ENCODE measurements at places on chromosomes 11 and 22.

DNA sequence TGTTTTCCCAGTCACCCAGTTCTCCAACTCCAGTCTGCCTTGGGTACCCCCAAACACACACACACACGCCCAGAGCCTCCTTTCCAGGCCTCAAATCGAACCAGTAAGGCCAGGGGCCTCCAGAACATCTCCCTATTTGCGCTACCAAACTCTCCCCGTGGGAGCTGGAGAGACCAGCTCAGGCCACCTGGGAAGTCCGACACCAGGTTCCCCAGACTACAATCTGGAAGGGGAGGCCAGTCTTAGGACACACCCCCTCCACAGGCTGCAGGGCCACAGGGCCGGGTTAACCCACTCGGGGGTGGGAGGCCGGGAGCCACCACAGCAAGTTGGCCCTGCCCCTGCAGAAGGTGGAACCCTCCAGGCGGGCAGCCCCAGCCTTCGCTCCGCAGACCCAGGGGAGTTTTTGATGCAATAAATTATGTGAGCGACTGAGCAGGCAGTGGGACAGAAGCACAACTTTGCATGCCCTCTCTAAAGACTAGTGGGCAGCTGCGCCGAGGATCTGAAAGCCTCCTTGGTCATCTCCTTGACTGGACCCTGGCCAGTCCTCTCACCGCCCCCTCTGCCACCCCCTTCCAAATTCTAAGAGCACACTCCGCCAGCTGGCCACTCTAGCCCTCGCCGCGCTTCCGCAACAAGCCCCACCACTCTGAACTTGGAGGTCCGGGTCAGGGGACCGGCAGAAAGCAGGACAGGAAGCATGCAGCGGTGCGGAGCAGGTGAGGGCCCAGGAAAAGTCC lies 2.8 kb downstream of the IGF2 start:
- no peak for DNase-seq

DNA sequence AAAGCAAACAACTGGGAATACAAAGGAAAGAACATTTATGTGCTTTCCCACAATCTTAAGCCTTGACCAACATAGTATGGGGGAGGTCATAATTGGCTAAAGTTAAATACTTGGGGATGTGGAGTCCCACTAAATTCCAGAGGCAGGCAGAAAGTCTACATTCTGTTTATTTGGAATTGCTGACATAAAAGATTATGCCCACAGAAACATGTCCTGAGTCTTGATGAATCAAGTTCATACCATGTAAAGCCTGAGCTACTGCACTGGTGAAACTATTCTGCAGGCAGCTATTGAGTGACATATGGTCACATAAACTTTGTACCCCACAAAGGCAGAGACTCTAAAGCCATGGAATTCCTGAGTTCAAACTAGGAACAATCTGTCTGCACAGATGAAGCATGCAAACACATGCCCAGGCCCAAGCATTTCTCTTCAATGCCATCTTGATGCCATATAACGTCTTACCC lies 69.9 kb upstream of the CHRM4 start:
- DNase-seq, result no peak

- no peak for DNase-seq
These were observed 29.8 kb downstream of the NECTIN1 start for GRCh38 chr11:119699227-119699626.

- no peak for DNase-seq
These were observed 28.8 kb downstream of the KLHL22 start for GRCh38 chr22:20466659-20467379.

- DNase-seq, result no peak
These were observed 6.8 kb upstream of the OMP start for GRCh38 chr11:77095551-77096490.

DNA sequence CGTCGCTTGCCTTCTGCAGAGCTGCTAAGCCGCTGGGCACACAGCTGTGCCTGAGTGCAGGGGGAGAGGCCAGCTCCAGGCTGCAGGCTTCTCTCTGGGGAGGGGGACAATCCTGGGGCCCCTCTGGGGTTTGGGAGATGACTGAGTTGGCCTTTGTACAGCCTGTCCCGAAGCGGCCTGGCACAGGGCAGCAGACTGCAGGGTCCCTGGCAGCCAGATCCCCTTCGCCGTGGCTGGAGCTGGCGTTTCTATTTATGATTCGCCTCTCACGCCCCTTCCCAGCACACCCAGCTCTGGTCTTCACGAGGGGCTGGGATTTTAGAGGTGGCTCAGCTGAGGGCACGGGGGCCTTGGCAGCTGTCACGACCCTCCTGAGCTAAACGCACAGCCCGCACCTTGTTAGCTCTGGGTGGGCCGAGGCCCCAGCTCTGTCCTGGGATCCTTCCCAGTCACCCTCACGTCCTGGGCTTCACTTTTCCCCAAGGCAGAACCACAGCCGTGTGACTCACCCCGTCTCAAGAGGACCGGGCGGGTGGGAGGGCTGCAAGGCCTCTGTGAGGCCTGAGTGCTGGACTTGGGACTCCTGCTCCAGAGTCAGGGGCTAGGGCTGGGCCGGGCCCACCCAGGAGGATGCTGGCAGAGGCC lies 18.4 kb downstream of the OSBPL5 start:
- no peak for DNase-seq

GRCh38 chr11:2689651-2690575 lies 9.9 kb downstream of the KCNQ1OT1 start:
- no peak for DNase-seq

DNA sequence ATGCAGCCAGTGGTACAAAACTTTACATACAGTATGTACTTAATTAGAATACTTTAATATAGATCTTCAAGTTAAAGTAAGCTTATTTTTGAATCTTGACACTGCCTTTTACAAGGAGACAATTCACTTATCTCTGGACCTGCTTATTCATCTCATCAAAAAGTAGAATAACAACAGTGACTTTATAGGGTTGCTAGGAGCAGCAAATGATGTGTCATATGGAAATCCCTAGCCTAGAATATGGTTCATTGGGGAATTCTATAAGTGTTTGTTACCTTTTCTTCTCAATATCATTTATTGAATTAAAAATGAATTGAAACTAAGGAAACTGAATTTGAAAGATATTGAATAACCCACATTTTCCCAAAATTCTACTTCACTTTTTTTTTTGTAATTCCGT lies 45.0 kb upstream of the FIBIN start:
- no peak for DNase-seq

GRCh38 chr11:131734871-131735270 lies 364.5 kb downstream of the NTM start:
- no peak for DNase-seq

DNA sequence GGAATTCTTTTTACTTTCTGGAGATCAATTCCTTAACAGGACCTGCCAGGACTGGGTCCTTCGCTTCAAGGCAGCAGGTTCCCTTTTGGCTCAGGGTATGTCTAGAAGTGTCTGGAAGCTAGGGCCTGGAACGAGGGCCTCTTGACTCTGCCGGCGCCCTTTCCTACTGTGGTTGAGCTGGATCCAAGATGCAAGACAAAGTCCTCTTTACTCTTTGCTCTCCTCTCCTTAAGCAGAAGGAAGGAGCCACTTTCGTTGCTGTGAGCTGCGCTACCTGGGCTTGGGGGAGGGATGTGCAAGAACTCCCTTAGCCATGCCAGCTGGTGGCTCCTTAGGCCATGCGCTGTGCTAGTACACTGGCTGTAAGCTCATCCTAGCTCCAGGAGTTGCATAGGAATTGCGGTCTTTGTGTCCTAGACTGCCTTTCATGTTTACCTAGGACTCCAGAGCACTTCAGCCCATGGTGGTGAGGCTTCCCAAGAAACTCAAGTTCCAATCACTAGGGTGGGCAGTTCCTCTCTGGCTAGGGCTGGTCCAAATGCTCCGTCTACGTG lies 18.1 kb downstream of the GLB1L2 start:
- no peak for DNase-seq

- DNase-seq, result no peak
These were observed 153.4 kb downstream of the CACNA1I start for GRCh38 chr22:39723899-39724351.

GRCh38 chr11:75238595-75239440 lies 1.8 kb upstream of the TPBGL start:
- DNase-seq, result no peak

DNA sequence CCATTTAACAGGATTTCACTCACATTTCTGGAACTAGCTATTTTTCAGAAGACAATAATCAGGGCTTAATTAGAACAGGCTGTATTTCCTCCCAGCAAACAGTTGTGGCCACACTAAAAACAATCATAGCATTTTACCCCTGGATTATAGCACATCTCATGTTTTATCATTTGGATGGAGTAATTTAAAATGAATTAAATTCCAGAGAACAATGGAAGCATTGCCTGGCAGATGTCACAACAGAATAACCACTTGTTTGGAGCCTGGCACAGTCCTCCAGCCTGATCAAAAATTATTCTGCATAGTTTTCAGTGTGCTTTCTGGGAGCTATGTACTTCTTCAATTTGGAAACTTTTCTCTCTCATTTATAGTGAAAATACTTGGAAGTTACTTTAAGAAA lies 9.2 kb downstream of the PRSS23 start:
- peak; percentile 38 for DNase-seq
